NCI-H1105 (cell line): ENCODE measurements at places on chromosomes 11 and 22.
A peak's percentile ranks its signal among the peaks of the same experiment; 100 is the strongest.

- no peak for DNase-seq
Observed at GRCh38 chr11:124109377-124109776, 5.9 kb upstream of the VWA5A start.

- DNase-seq: peak; percentile 77
Observed at GRCh38 chr11:129375751-129376657, at the start of gene BARX2. Gene BARX2 (plus strand): TSS chr11:129375848. CDS start chr11:129376036, 188 bp downstream.

DNA sequence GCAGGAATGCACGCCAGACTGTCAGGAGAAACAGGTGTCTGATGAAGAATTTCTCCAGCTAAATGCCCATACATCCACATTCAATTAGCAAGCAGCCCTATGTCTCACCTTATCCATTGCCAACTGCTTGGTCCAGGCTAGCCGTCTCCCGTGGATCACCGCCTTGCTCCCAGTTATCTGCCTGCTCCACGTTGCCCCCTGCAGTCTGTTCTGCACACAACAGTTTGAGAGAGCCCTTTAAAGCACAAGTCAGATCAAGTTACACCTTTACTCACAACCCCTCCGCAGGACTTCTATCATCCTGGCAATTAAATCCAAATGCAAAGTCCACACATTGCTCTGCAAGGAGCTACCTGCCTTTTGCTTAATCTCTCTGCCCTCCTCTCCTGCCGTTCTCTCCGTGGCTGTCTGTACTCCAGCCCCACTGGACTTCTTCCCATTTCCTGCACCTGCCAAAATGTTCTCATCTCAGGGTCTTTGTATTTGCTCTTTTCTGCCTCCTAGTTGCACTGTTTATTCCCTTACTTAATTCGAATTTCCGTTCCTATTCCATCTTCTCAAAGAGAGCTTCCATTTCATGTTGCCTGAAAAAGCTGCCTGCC, 185.3 kb upstream of the LARGE1 start:
- peak; percentile 65 for DNase-seq

DNA sequence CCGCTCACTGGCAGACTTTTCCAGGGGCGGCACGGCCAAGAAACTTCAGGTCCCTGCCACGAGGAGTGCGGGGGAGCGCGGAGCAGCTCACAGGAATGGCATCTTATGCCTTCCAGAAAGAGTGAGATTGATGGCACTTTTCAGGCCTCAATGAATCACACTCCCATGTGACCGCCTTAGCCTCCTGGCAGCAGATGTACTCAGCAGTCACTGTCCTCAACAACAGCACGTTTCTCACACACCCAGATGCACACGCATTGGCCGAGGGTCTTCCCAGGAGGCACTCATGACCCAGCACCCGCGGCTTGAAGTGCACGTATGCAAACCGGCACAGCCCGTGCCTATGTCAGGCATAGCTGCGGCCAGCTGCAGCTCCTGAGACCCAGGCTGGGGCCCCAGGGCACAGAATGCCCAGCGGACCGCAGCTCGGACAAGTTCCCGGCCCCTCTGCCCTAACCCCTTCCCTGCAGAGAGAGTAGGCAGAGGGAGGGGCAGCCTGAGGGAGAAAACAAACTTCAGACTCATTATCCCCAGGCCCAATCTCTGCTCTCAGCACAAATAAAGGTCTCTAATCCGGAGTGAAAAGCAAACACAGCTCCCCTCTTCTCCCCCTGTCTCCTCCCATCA, 48.3 kb downstream of the RPUSD4 start:
- DNase-seq: no peak

DNA sequence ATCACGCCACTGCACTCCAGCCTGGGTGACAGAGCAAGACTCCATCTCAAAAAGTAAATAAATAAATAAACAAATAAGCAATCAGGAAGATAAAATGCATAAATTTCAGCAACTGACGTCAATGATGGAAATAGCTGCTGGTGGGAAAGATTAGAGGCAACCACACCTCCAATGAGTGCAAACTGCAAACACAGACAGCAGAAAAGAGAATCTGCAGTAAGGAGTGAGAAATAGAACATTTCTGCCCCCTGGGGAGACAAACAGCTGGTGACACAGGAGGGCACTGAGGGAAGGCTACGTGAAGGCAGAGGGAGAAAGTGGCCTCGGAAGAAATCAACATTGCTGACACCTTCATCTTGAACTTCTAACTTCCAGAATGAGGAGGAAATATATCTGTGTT, 6.5 kb downstream of the PI4KA start:
- DNase-seq: no peak

- DNase-seq: no peak
Observed at GRCh38 chr22:49630448-49630946, 197.2 kb downstream of the BRD1 start.

GRCh38 chr22:23608583-23608982, 23.5 kb downstream of the DRICH1 start:
- DNase-seq: no peak

- no peak for DNase-seq
Observed at GRCh38 chr11:1776331-1776851, 12.7 kb upstream of the CTSD start.

DNA sequence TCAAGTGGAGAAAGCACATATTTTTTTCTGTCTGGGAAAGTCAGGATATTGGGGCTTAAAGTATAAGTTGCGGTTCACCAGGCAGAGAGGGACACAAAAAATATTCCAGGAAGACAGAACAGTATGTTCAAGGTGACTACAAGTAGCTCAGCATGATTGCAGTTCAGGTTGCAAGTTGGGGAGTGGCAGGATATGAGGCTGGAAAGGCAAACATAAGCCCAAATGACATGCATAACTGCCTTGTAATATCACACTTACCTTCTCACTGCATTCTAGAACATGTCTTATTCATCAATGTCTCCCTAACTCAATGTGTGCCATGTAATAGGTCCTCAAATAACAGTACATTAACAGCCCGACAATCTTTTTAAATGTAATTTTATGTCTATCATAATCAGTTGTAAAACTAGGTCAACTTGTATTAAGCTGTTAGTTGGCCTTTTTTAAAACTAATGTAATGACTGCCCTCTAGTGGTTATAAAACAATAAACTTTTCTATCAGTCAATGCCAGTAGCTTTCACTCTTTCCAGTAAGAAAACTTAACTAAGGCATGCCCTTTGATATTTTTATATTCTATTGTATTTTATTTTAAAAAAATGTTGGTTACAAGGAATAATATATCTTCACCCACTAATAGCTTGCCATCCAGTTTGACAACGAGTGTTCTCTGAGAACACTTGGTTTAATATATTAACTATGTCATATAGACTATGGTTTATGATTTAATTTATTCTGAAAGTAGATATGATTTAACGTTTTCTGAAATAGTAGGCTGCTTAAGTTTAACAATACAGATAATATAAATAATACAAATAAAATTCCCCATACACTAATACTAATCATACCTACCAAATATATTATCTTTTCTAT, 39.4 kb upstream of the CFAP300 start:
- peak; percentile 21 for DNase-seq

DNA sequence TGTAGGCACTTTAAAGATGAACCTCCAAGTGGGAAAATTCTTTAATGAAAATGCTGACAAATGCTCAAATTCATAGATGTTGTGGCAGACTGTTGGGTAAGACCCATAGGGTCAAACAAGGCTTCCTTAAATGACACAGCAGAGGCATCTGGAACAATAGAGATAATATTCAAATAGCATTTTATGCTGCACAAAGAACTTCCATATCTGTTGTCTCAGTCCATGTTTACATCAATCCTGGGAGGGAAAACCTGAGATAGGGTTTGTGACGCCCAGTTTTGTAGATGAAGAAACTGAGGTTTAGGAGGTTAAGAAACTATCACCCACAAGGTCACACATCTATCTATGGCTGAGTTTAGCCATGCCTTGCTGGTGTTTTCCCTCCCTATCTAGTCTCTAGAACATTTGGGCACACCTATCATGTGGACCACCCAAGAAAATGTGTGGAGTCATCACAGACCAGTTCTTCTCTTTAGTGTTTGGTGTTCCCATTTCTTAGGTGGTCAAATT, 106.4 kb downstream of the EHF start:
- DNase-seq: no peak

- no peak for DNase-seq
Observed at GRCh38 chr11:72422414-72422813, 11.9 kb downstream of the CLPB start.

DNA sequence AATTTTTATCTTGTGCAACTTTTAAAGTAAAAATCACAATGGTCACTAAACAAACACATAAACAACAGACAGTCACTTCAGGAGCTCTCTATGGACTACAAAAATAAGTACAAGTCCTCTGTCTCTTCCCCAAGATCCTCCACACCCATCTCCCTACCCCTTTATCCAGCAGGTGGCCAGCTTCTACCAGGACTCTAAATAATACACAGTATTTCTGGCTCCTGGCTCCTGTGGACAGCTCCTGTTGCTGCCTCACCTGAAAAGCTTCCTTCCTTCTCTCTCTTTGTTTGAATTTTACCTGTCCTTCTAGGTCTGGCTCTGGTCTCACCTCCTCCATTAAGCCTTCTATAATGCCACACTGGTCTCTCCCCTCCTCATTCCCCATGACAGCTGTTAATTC, 86.1 kb downstream of the CLPB start:
- no peak for DNase-seq
